ENCODE measurements at places on chromosomes 1 and 21. TPM values are rescaled to one million over a fixed set of nuclear protein-coding genes. Genes with fewer than 3 reads are reported as not detected.

GRCh38 chr1:235867903-235868469 lies 1.3 kb upstream of the LYST start:
- no peaks in the 10 kb centered on the region for H3K27me3 ChIP-seq
- H3K27ac ChIP-seq = 0 out of 2 replicates have a peak overlapping the region, but pooled peaks have one; percentile 6
- peaks cover 19% of the 10 kb centered on the region for H3K4me1 ChIP-seq

DNA sequence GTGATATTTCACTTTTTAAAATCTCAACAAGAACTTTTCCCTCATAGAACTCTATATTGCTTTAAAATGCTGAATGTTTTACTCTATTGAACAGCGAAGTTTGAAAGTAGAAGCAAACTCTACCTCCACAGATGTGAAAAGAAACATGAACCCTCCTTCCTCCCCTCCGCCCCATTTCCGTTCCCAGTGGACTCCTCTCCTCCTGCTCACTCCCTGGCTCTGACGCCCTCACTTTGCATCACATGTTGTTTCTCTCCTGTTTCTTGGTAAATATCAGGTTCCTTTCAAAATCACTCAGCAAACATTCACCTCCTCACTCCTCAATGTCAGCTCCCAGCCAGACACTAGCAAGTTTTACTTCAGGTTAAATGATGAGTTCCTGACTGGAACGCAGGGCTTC lies 34.6 kb downstream of the KCNH1 start:
- H3K27me3 ChIP-seq = peaks cover 69% of the 10 kb centered on the region
- H3K4me1 ChIP-seq = no peaks in the 10 kb centered on the region
- DNase-seq = no peak
- no peak overlapping the region for H3K27ac ChIP-seq
- H3K36me3 ChIP-seq = no peaks in the 10 kb centered on the region

The SPRR2F gene
- total RNA-seq = not detected

DNA sequence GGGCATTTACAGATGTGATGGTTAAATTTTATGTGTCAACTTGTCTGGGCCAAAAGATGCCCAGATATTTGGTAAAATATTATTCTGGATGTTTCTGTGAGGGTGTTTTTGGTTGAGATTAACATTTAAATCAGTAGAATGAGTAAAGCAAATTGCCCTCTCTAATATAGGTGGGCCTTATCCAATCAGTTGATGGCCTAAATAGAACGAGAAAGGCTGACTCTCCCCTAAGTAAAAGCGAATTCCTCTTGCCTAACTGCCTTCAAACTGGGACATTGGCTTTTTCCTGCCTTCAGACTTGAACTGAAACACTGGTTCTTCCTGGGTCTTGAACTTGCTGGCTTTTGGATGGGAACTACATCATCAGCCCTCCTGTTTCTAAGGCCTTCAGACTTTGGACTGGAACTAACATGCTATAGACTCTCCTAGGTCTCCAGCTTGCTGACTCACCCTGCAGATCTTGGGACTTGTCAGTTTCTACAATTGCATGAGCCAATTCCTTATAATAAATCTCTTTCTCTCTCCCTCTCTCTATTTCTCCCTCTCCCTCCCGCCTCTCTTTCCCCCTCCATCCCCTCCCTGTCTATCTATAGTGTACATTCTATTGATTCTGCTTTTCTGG lies 10.2 kb upstream of the NAV1 start:
- no peaks in the 10 kb centered on the region for H3K4me1 ChIP-seq
- no peak for DNase-seq
- no peak overlapping the region for H3K4me3 ChIP-seq
- no peaks in the 10 kb centered on the region for H3K36me3 ChIP-seq
- no peaks in the 10 kb centered on the region for H3K27me3 ChIP-seq

DNA sequence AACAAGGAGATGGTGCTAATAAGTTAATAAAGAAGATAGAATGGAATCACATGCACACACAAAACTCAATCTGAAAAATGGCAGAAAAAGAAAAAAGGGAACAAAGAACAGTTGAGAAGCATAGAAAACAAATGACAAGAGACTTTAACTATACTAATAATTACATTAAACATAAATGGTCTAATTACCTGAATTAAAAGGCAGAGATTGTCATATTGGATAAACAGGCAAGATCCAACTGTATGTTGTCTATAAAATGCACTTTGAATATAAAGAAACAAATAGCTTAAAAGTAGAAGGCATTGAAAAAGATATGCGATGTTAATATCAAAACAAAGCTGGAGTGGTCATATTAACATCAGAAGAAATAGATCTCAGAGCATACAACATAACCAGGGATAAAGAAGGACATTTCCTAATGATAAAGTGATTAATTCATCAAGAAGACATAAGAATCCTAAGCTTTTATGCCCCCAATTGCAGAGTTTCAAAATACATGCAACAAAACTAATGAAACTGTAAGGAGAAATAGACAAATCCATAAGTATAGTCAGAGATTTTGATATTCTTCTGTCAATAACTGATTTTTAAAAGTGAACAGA lies 293.5 kb downstream of the PTPRU start:
- H3K4me3 ChIP-seq = no peak overlapping the region
- H3K4me1 ChIP-seq = no peaks in the 10 kb centered on the region
- H3K27me3 ChIP-seq = no peaks in the 10 kb centered on the region
- no peaks in the 10 kb centered on the region for H3K36me3 ChIP-seq
- DNase-seq = no peak

The PROX1 gene
- total RNA-seq = not detected

The OR2T35 gene
- total RNA-seq = not detected

DNA sequence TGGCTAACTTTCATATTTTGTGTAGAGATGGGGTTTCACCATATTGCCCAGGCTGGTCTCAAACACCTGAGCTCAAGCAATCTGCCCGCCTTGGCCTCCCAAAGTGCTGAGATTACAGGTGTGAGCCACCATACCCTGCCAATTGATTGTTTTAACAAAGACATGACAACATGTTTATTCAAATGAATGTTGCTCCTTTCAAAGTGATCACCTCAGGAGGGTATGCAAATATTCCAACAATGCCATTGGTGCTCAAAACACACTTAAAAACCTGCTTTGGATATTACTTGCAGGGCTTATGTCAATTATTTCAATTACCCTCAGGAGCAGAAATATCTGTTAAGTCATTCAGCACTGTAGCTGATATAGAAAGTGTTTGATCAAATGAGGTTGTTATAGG lies 7.9 kb downstream of the LAX1 start:
- H3K27ac ChIP-seq = no peak overlapping the region
- H3K27me3 ChIP-seq = no peaks in the 10 kb centered on the region
- no peaks in the 10 kb centered on the region for H3K36me3 ChIP-seq
- DNase-seq = no peak
- H3K4me3 ChIP-seq = no peak overlapping the region

All from PC-9 (cell line).